GM12878 (cell line): ENCODE measurements at places on chromosomes 5 and 9. TPM values are rescaled to one million over a fixed set of nuclear protein-coding genes. Genes with fewer than 3 reads are reported as not detected.

The PPIC gene
- 0.21 TPM in 1 of 2 replicates, not detected in the other for total RNA-seq

GRCh38 chr9:109843641-109844040 is 63.6 kb downstream of the PALM2AKAP2 start:
- DNase-seq, result no peak
- no peak overlapping the region for H3K4me3 ChIP-seq
- no peak overlapping the region for H3K27ac ChIP-seq
- no peaks in the 10 kb centered on the region for H3K4me1 ChIP-seq

DNA sequence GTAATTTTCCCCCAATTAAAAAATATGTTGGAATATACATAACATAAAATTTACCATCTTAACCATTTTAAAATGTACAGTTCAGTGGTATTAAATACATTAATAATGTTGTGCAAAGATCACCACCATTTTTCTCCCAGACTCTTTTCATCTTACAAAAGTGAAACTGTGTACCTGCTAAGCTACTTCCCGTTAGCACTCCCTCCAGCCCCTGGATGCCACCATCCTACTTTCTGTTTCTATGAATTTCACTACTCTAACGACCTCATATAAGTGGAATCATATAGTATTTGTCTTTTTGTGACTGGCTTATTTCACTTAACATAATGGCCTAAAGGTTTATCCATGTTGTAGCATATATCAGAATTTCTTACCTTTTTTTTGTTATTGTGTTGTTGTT is 112.9 kb downstream of the HSPA4 start:
- H3K4me1 ChIP-seq, result no peaks in the 10 kb centered on the region
- no peak overlapping the region for H3K27ac ChIP-seq
- no peak overlapping the region for H3K4me3 ChIP-seq

DNA sequence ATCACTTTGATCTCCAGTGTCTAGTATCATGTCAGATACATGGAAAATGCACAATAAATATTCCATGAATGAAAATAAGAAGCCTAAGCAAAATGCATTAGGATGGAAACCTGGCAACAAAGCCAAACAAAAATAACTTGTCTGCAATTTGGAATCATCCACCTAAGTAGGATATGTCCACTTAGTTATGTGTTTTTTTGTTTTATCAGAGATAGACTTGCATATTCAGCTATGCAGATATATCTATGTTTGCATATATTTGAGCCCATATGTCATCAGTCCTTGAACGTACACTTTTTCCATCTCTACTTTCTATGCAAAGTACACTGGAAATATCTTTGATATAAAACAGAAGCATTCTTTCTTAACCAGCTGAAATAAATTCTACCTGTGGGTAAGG is 707.1 kb downstream of the EFNA5 start:
- no peaks in the 10 kb centered on the region for H3K36me3 ChIP-seq
- H3K4me1 ChIP-seq, result no peaks in the 10 kb centered on the region
- no peak overlapping the region for H3K4me3 ChIP-seq
- no peak for DNase-seq

DNA sequence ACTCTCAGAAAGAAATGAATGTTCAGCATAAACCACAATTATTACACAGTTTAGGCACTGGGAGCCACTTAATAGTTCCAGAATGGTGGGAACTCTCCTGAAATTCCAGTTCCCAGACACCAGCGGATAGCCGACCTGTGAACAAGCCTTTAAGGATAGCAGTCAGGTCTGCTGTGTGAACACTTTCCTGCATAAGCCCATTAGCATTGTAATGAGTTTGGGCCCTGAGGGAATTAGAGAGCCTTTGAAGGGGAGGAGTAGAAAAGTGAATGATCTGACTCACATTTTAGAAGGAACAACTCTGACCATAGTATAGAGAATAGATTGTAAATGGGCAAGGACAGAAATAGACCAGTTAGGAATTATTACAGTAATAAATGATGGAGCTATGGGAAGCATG is 189.1 kb downstream of the ADGRV1 start:
- no peak for DNase-seq
- no peak overlapping the region for H3K4me3 ChIP-seq
- H3K36me3 ChIP-seq, result no peaks in the 10 kb centered on the region
- H3K27ac ChIP-seq, result no peak overlapping the region
- no peaks in the 10 kb centered on the region for H3K4me1 ChIP-seq

- no peak for DNase-seq
- H3K4me3 ChIP-seq, result no peak overlapping the region
Observed at GRCh38 chr5:88391991-88392390, 123.3 kb upstream of the TMEM161B start.

DNA sequence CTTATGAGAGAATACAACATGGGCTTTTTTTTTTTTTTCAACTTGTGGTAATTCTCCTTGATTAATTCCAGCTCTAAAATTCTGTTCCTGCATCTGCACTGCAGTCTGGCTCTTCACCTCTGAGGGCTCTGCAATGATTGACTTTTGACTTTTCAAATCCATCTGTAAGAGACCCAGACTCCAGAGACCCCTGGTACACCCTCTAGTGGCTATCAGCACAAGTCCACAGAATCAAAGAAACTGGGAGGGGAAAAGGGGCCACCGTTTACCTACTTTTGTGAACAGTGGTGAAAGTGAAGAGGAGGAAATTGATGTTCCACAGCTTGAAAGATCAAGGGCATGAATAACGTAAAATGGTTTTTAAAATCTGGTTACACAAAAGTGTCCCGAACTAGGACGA is 151.6 kb downstream of the SLIT3 start:
- no peak for DNase-seq
- H3K36me3 ChIP-seq, result no peaks in the 10 kb centered on the region
- H3K27me3 ChIP-seq, result peaks cover 3% of the 10 kb centered on the region; the same call in 1 of the 2 replicates
- no peaks in the 10 kb centered on the region for H3K4me1 ChIP-seq
- H3K27ac ChIP-seq, result no peak overlapping the region

DNA sequence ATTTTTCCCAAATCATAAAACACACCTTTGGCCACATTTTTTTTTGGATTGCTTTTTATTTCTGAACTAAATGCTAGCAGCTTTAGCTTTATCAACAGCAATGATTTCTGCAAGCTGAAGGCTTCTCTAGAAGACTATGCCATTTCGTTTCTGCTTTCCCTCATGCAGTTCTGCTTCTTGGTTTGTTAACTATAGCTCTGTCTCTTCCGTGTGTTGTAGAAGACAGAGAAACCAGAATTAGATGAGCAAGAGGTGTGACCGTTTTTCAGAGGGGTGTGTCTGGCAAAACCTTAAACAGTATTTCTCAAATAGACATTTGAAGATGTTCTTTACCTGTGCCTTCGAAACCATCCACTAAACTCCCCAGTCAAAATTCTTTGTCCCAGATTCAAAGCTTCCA is 131.5 kb downstream of the ZNF462 start:
- H3K4me3 ChIP-seq, result no peak overlapping the region
- H3K4me1 ChIP-seq, result no peaks in the 10 kb centered on the region
- H3K27me3 ChIP-seq, result no peaks in the 10 kb centered on the region
- H3K36me3 ChIP-seq, result no peaks in the 10 kb centered on the region
